ENCODE measurements at places on chromosomes 2 and 18.

GRCh38 chr2:179180242-179180641 lies 84.4 kb downstream of the SESTD1 start:
- H3K4me3 ChIP-seq: no peak overlapping the region
- no peak for DNase-seq
- H3K27me3 ChIP-seq: no peaks in the 10 kb centered on the region
- H3K27ac ChIP-seq: no peak overlapping the region
- no peaks in the 10 kb centered on the region for H3K4me1 ChIP-seq

- H3K4me1 ChIP-seq: no peaks in the 10 kb centered on the region
- no peaks in the 10 kb centered on the region for H3K27me3 ChIP-seq
- H3K27ac ChIP-seq: no peak overlapping the region
- H3K36me3 ChIP-seq: no peaks in the 10 kb centered on the region
- DNase-seq: no peak
Measured at GRCh38 chr2:156321243-156321904, 11.1 kb downstream of the NR4A2 start.

- no peaks in the 10 kb centered on the region for H3K4me1 ChIP-seq
- no peaks in the 10 kb centered on the region for H3K36me3 ChIP-seq
- H3K4me3 ChIP-seq: no peak overlapping the region
- no peak overlapping the region for H3K27ac ChIP-seq
- no peak for DNase-seq
- no peaks in the 10 kb centered on the region for H3K27me3 ChIP-seq
Measured at GRCh38 chr18:56727399-56727798, 76.2 kb downstream of the WDR7 start.

GRCh38 chr18:26963292-26963691 lies 97.8 kb upstream of the AQP4 start:
- no peak overlapping the region for H3K4me3 ChIP-seq
- no peak overlapping the region for H3K27ac ChIP-seq
- no peaks in the 10 kb centered on the region for H3K4me1 ChIP-seq

DNA sequence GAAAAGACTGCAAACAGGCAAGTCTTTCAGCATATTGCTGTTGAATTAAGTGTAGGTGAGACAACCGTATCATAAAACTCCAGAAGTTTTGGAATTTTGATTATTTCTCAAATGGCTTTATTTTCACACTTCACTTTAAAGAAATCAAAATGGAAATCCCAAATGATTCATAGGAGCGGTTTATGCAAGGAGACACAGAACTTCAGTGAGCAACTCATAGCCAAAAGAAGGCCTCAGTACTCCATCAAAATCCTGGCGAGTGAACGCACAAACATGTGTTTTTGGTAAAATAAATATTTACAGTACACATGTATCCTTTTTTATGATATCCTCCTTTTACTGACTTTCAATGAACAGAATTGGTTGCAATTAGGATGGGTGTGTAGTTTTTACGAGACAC lies 140.4 kb upstream of the APCDD1 start:
- DNase-seq: no peak
- H3K36me3 ChIP-seq: no peaks in the 10 kb centered on the region
- H3K27me3 ChIP-seq: no peaks in the 10 kb centered on the region
- no peak overlapping the region for H3K4me3 ChIP-seq

- DNase-seq: no peak
- H3K27ac ChIP-seq: no peak overlapping the region
- peaks cover 99% of the 10 kb centered on the region for H3K27me3 ChIP-seq
- H3K4me1 ChIP-seq: no peaks in the 10 kb centered on the region
Measured at GRCh38 chr2:8622924-8623465, 58.9 kb upstream of the ID2 start.
